ENCODE measurements at places on chromosomes 16 and 17. TPM values are rescaled to one million over a fixed set of nuclear protein-coding genes. Genes with fewer than 3 reads are reported as not detected.
A peak's percentile ranks its signal among the peaks of the same experiment; 100 is the strongest.

CMTM2 gene
- not detected for total RNA-seq

AOC3 gene
- 23.7 TPM for total RNA-seq

CDH1 gene
- 7.7 TPM for total RNA-seq

- H3K4me1 ChIP-seq, result peaks cover 4% of the 10 kb centered on the region
- H3K27me3 ChIP-seq, result no peaks in the 10 kb centered on the region
- H3K4me3 ChIP-seq, result no peak overlapping the region
- no peak overlapping the region for H3K27ac ChIP-seq
- H3K36me3 ChIP-seq, result no peaks in the 10 kb centered on the region
Observed at GRCh38 chr17:9363440-9364350, 211.9 kb downstream of the STX8 start.

- no peak overlapping the region for H3K4me3 ChIP-seq
- no peaks in the 10 kb centered on the region for H3K27me3 ChIP-seq
- DNase-seq, result no peak
- peaks cover 6% of the 10 kb centered on the region for H3K4me1 ChIP-seq
- no peaks in the 10 kb centered on the region for H3K36me3 ChIP-seq
Observed at GRCh38 chr16:48555597-48556242, 54.3 kb downstream of the N4BP1 start.

GRCh38 chr17:41844971-41845370 is 7.3 kb downstream of the KLHL10 start:
- H3K27ac ChIP-seq, result no peak overlapping the region
- no peak overlapping the region for H3K4me3 ChIP-seq
- no peaks in the 10 kb centered on the region for H3K27me3 ChIP-seq
- no peaks in the 10 kb centered on the region for H3K36me3 ChIP-seq
- no peak for DNase-seq

- peaks cover 2% of the 10 kb centered on the region for H3K4me1 ChIP-seq
- H3K36me3 ChIP-seq, result no peaks in the 10 kb centered on the region
- no peaks in the 10 kb centered on the region for H3K27me3 ChIP-seq
- no peak overlapping the region for H3K27ac ChIP-seq
- DNase-seq, result no peak
Observed at GRCh38 chr17:18950944-18951905, 740 bp upstream of the SLC5A10 start.

GRCh38 chr17:2909175-2909845 is 113.1 kb downstream of the RAP1GAP2 start:
- DNase-seq, result no peak
- H3K4me3 ChIP-seq, result no peak overlapping the region
- H3K36me3 ChIP-seq, result no peaks in the 10 kb centered on the region
- no peaks in the 10 kb centered on the region for H3K4me1 ChIP-seq
- H3K27ac ChIP-seq, result no peak overlapping the region

DNA sequence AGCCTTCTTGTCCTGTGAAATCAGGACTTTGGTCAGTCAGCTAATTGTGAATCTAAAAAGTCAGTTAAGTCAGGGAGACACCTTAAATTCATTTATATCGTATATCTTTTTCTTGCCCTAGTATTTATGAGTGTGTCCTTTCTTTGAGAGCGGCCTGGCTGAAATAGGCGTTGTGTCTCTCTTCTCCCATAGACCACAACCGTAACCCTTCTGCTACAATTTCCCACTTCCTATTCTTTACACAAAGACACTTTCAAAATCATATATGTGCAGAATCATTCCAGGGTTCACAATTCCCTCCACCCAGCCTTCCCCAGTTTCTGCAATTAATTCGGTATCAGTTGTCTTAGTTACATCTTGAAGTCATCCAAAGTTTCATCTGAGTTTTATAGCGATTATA is 14.0 kb upstream of the COTL1 start:
- no peaks in the 10 kb centered on the region for H3K27me3 ChIP-seq
- H3K27ac ChIP-seq, result no peak overlapping the region
- H3K4me3 ChIP-seq, result no peak overlapping the region
- peaks cover 12% of the 10 kb centered on the region for H3K4me1 ChIP-seq
- DNase-seq, result no peak
- no peaks in the 10 kb centered on the region for H3K36me3 ChIP-seq

DNA sequence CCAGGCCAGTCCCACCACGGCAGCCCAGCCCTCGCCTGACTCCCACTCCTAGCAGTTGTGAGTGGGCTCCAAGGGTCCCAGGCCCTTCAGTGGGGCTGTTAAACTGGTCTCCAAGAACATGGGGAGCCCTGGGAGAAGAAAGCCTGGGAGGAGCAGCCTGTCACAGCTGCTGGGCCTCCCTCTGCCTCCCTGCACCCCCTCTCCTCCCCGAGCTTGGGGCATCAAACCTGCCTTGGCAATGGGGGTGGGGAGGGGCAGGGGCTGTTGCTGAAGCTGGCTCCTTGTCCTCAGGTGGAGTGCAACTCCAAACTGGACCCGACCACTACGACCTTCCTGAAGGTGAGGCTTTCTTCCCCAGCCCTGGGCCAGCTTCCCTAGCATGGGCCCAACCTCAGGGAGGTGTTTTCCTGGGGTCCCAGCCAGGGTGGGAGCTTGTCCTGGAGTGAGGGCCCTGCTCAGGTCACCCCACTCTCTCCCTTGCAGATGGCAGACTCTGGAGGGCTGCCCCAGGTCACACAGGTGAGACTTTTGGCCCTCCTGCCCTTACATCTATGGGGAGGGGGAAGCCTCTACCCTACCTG is 6.6 kb upstream of the SETD6 start:
- H3K36me3 ChIP-seq, result no peaks in the 10 kb centered on the region
- H3K27me3 ChIP-seq, result no peaks in the 10 kb centered on the region
- H3K27ac ChIP-seq, result no peak overlapping the region
- no peak for DNase-seq

DNA sequence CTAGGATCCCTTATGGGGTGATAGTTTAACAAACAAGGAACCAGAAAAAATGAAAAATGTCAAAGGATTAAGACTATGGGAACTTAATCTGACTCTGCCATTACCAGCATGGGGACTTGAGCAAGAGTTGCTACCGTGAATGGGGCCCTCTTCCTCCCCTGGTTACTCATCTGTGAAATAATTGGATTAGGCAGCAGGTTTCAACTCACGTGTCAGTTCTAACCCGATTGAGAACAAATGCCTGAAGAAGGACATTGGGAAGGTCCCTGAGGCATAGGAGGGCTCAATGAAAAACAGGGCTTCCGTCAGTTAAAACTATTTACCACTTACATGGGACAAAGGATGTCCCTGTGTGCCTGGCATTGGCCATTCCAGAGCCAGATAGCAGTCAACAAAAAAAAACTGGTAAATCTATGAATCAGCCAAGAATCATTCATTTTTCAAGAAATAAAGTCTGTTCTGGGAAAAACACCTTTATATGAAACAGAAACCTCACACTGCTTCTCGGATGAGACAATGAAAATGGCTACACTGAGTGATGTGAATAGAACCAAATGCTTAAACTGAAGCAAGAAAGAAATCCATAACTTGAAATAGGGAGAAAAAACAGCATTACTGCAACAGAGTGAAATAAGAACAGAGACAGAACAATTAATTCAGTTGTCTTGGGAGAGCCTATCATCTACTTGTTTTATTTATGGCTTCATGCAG is 104.3 kb downstream of the ADAMTS18 start:
- no peaks in the 10 kb centered on the region for H3K36me3 ChIP-seq
- H3K27ac ChIP-seq, result no peak overlapping the region
- no peak overlapping the region for H3K4me3 ChIP-seq
- H3K27me3 ChIP-seq, result no peaks in the 10 kb centered on the region
- no peak for DNase-seq

DNA sequence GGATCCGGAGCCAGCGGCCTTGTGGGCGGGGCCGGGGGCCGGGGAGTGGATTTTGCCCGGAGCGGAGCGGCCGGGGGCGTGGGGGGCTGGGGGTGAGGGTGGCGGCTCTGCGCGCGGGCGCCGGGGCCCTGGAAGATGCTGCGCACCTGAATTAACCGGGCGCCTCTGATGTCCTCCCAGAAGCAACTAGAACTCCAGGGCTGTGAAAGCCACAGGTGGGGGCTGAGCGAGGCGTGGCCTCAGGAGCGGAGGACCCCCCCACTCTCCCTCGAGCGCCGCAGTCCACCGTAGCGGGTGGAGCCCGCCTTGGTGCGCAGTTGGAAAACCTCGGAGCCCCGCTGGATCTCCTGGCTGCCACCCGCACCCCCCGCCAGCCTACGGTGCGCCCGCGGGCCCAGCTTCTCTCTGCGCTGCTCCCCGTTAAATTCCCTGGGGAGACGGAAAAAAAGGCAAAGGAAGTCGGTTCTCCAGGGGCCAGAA is 549 bp downstream of the SLC26A11 start:
- H3K27me3 ChIP-seq, result no peaks in the 10 kb centered on the region
- H3K4me1 ChIP-seq, result peaks cover 10% of the 10 kb centered on the region
- H3K27ac ChIP-seq, result peak overlapping the region; percentile 26
- no peaks in the 10 kb centered on the region for H3K36me3 ChIP-seq
- peak overlapping the region; percentile 99 for H3K4me3 ChIP-seq
